ENCODE measurements at places on chromosomes 2 and 18.
A peak's percentile ranks its signal among the peaks of the same experiment; 100 is the strongest.

- no peak for DNase-seq
Observed at GRCh38 chr2:236820763-236821344, 251.2 kb downstream of the ACKR3 start.

GRCh38 chr2:26850000-26850431, 2.1 kb downstream of the DPYSL5 start:
- DNase-seq, result no peak

DNA sequence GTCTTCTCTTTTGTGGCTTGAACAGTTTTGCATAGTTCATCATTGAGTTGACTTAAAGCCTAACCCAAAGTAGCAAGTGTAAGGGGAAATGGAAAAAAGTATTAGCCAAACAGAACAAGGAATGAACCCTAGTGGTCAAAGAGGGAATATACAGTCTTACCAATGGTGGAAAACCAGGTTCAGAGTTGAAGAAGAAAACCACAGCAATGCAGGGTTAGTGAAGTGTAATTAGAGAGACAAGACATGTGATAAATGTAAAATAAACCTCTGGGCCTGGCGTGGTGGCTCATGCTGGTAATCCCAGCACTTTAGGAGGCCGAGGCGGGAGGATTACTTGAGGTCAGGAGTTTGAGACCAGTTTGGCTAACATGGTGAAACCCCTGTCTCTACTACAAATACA, 2.4 kb downstream of the TTN start:
- no peak for DNase-seq

DNA sequence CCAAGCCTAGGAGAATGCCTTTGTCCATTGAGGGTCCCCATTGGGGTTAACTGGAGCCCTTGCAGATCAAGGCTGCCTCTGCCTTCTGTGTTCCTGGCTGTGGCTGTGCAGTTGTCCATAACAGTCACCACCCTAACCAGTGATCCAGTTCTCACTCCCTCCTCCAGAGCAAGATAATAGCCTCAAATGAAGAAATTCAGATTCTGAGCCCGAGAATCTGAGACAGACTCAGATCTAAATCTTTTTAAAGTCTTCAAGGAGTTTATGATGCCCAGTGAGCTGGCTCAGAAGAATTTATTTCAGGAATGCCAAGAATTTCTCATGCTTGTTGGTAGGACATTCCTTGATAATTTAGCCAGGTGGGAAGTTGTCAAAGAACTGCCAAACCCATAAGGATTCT, 44.3 kb upstream of the RAB6C start:
- DNase-seq, result no peak

- no peak for DNase-seq
Observed at GRCh38 chr2:201024518-201024917, 47.0 kb downstream of the HYCC2 start.

- DNase-seq, result no peak
Observed at GRCh38 chr2:28683100-28683706, 68.4 kb upstream of the PPP1CB start.

DNA sequence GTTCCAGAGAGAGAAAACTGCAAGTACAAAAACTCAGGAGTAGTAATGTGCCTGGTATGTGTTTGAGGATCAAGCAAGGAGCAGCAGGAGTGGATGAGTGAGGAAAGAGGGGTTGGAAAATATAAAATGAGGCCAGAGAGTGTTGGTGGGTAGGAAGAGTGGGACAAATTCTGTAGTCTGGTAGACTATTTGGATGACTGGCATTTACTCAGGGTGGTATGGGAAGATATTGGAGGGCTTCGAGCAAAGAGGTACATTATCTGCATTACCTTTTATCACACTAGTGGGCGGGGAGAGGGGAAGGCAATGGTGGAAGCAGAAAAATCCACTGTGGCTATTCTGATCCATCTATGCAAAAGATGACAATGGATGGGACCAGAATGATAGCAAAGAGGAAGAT, 381.7 kb upstream of the VWC2L start:
- DNase-seq, result no peak

GRCh38 chr2:197850882-197851450, 46.6 kb downstream of the PLCL1 start:
- no peak for DNase-seq

DNA sequence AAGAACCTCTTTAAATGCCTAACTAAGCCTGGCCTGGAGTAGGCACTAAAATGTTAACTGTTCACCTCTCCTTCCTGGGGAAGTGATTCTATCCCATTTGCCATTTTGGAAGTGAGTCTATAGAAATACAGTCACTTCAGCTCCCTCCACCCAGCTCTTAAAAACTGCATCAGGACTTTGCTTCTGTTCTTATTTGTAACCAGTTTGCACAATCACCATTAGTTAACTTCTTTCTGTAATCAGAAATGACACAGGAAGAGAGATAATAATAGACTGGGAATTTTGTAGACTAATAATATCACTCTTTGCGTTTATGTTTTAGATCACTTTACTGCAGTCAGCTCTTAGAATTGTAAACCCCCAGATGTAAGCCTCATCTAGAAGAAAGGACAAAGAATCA, 16.0 kb upstream of the MARCO start:
- no peak for DNase-seq

GRCh38 chr18:77635451-77635850, 385.8 kb downstream of the GALR1 start:
- no peak for DNase-seq

DNA sequence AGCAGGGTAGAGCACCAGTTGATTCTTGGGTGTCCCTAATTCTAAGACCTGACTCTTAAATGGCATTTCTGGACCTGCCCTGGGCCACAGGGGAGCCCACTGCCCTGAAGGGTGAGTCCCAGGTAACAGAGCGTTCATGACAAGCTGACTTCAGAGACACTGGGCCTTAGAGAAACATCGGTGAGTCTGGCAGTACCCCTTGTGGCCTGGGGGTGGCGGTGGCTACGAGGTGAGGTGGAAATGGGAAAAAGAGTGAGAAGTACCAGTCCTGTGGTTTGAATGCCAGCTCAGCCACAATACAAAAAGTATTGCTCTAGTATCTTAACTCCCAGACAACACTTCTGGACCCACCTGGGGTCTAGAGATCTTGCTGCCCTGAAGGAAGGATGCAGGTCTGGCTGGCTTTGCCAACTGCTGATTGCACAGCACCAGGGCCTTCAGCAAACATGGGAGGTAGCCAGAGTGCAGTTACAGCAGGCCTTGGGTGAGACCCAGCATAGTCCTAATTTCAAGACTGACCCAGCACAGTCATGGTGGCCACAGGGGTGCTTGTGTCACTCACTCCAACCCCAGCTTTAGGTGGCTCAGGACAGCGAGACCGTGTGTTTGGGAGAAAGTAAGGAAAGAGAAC, 44.5 kb downstream of the USP34 start:
- DNase-seq, result no peak

DNA sequence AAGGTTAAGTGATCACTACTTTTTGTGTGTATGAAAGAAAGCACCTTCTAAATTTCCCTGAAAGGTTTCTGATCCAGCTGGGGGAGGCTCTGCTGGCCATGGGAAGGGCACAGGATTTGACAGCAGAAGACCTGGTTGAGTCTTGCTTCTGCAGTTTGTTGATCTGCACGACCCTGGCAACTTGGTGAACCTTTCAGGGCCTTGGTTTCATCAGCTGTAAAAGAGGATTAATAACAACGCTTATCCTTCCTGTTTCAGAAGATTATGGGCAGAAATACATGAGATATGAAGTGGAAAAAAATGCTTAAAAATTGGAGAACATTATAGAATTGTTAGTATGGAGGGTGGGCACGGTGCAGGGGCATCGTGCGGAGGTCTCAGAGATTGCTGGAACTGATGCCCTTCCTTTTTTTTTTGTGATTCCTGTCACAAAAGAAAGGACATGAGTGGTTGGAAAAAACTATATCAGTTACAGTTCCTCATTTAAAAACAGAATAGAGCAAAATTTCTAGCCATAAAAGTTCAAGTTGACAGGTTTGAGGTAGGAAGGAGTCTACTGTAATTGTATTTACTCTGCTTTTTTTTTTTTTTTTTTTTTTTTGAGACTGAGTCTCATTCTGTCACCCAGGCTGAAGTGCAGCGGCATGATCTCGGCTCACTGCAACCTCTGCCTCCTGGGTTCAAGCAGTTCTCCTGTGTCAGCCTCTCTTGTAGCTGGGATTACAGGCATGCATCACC, 47.4 kb downstream of the MFSD6 start:
- DNase-seq, result no peak

DNA sequence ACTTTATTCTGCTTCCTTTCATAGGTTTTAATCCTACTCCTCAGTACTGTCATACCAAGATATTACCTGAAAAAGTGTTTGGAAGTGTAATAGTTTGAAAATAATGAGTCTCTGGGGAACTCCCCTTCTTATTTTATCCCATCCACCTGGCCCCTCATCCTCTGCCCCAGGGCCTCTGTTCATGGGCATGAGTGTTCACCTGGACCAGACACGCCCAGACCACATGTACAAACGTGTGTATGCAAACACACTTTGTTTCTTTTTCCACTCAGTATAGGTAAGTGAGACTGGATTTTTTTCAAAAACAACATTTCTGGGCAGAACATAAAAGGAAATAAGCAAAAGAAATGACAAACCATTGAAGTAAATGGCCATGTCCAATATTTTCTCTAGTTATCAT, 62.1 kb upstream of the THSD7B start:
- no peak for DNase-seq

DNA sequence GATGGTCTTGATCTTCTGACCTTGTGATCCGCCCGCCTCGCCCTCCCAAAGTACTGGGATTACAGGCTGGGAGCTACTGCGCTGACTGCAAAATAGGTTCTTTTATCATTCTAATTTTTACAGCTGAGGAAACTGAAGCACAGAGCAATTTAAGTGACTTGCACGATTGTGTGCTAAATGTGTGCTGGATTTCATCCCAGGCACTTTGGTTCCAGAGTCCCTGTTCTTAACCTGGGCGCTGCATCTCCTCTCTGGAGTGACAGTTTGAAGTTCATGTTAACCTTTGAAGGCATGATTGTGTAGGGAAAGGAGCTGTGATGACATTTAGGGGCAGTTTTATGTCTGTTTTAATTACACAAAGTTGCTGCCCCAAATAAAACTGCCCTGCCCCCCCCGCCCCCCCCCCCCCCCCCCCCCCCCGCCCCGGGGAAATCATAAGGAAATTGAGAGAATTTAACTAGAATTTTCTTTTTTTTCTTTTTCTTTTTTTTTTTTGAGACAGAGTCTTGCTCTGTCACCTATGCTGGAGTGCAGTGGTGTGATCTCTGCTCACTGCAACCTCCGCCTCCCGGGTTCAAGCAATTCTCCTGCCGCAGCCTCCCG, 5.6 kb downstream of the ACSL3 start:
- no peak for DNase-seq

GRCh38 chr2:112866128-112866835, 29.7 kb upstream of the IL1B start:
- no peak for DNase-seq

- no peak for DNase-seq
Observed at GRCh38 chr18:32380559-32380958, 90.1 kb downstream of the GAREM1 start.

DNA sequence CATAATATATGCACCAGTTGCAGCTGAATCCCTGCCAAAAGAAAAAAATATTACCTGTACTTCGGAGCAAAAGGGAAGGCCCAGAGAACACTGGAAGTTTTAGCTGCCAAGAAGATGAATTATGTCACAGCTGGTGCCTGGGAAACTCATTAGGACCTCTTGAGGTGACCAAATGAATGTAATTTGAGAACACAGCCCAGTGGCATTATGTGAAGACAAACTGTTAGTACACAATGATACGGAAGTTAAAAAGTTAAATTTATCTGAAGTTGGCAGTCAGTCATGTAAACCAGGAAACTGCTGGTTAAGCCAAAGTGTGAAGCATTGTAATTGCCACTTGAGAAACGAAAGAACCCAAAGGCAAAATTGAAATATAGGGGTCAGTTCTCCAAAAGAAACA, 80.7 kb downstream of the EML4 start:
- no peak for DNase-seq

- DNase-seq, result no peak
Observed at GRCh38 chr2:3189076-3189591, 188.5 kb downstream of the EIPR1 start.

DNA sequence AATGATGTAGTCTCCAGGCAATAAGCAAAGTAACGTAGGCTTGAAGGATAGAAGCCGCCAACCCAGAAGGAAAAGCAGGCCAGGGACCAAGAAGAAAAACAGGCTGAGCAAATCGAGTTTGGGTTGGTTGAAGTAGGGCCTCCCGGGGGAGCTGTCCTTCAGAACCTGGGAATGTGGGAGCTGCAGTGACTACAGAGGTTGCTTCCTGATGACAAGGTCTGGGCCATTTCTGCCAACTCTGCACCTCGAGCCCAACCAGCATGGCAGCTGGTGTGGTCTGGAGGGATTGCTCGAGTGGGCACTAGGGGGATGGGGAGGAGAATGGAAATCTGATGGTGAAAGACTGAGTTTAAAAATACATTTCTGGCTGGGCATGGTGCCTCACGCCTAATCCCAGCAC, 14.1 kb downstream of the ACMSD start:
- no peak for DNase-seq

- no peak for DNase-seq
Observed at GRCh38 chr2:177053716-177054115, 158.9 kb upstream of the HNRNPA3 start.

- no peak for DNase-seq
Observed at GRCh38 chr2:191863988-191864387, 17.1 kb upstream of the CAVIN2 start.

- no peak for DNase-seq
Observed at GRCh38 chr2:8597559-8598225, 84.2 kb upstream of the ID2 start.

GRCh38 chr2:38603402-38604290, 918 bp upstream of the HNRNPLL start:
- peak; percentile 75 for DNase-seq

- DNase-seq, result no peak
Observed at GRCh38 chr2:177778472-177778871, 294.1 kb downstream of the PDE11A start.

- DNase-seq, result no peak
Observed at GRCh38 chr18:72922895-72923294, 55.1 kb upstream of the NETO1 start.

GRCh38 chr18:46220116-46220515, 115.9 kb downstream of the HAUS1 start:
- no peak for DNase-seq

DNA sequence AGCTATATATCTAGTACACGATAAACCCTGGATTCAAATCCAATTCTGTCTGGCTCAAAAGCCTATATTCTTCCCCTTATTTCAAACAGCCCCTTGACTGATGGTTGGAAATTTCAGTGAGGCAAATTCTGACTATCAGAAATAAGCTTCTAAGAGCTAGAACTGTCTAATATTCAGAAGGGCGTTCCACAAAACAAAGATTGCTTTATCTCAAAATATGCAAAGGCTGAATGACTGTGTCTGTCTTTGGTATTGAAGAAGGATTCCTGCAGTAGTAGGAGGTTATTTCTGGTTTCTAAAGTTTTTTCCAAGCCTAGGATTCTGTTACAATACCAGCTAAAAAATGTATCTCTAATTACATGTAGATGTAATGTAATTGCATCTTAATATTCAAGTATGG, 31.1 kb downstream of the DRC1 start:
- DNase-seq, result no peak

- no peak for DNase-seq
Observed at GRCh38 chr18:35811896-35812295, 160.6 kb upstream of the RMP24 start.

GRCh38 chr2:144630459-144631215, 110.7 kb upstream of the ZEB2 start:
- DNase-seq, result no peak

- no peak for DNase-seq
Observed at GRCh38 chr2:36562973-36563532, 34.9 kb downstream of the FEZ2 start.

GRCh38 chr2:113138428-113139322, 11.3 kb downstream of the IL1RN start:
- DNase-seq, result peak; percentile 46

Measured in NCI-H1930 (cell line).